ENCODE measurements at places on chromosomes 3 and 15.

DNA sequence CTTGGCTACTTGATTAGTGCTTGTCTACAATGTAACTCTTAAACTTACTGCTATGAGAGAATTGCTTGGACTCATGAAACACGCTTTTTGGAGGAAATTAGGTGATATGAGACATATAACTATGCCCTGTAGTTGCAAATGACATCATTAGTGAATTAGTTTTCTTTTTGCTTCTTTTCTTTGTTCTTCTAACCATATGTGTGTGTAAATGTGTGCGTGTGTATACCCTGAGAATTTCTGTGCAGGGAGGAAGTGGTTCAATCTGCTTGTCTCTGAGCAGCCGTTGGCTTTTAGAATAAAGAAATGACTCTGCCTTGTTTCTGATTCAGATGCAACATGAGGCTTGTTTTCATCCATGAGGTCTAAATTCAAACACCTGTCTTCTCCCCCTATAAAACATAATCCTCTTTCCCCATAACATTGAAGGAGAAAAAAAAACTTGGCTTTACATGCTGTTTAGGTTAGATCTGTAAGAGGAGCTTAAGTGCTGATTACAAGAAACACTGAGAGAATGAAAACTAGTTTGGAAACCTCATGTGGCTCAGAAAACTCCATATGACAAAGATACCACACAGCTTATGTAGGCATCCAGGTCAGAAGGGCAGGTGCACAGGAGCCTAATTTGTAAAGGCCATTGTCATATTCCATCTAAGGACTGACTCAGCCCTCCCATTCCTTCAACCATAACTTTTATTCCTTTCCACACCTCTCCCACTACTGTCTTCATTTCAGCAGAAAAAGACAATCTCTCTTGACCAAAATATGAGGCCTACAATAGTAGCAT, 30.5 kb upstream of the BLM start:
- no peak overlapping the region for H3K27ac ChIP-seq
- H3K27me3 ChIP-seq, result no peaks in the 10 kb centered on the region
- no peaks in the 10 kb centered on the region for H3K4me1 ChIP-seq
- H3K36me3 ChIP-seq, result no peaks in the 10 kb centered on the region
- DNase-seq, result peak; percentile 63

- H3K4me1 ChIP-seq, result peaks cover 9% of the 10 kb centered on the region
- no peaks in the 10 kb centered on the region for H3K27me3 ChIP-seq
- no peaks in the 10 kb centered on the region for H3K36me3 ChIP-seq
- DNase-seq, result no peak
These were observed 11.9 kb upstream of the CD200R1L start for GRCh38 chr3:112858410-112859069.

DNA sequence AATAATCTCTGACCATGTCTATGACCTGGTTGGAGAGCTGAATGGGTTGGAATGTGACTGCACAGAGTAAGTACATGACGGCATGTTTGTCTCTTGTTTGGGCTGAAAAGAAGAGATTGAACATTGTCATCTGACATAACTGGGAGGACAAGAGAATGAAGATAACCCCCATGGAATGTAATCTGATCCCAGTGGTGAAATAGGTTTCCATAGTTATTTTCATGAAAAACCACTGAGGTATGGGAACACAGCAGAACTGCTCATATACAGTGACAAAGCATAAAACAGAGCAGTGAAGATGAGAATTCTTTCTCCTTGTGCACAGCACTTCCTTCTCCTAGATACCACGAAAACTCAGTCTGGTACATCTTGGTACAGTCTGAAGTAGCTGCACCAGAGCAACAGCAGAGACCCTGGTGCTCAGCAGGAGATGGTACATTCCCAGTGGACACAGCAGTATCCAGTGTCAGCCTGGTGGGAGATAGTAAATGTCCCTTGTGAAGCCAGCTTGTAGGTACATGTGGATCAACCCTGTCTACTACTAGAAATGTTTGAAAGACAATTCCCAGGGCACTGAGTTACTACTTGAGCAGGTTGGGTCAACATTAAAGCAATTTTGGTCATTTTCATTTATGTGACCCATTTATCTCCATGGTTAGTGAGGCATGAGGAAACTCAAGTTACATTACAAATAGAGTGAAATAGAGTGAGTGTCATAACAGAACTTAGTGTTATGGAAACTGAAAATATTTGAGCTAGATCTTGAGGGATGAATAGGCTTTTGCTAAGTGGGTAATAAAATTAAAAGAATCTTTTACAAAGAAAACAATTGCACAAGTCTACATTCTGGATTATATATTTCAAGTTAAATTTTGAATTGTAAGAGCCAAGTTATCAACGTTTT, 178.3 kb downstream of the SUCNR1 start:
- no peak overlapping the region for H3K27ac ChIP-seq
- H3K36me3 ChIP-seq, result no peaks in the 10 kb centered on the region
- DNase-seq, result no peak
- no peaks in the 10 kb centered on the region for H3K4me1 ChIP-seq
- H3K27me3 ChIP-seq, result peaks cover 3% of the 10 kb centered on the region

DNA sequence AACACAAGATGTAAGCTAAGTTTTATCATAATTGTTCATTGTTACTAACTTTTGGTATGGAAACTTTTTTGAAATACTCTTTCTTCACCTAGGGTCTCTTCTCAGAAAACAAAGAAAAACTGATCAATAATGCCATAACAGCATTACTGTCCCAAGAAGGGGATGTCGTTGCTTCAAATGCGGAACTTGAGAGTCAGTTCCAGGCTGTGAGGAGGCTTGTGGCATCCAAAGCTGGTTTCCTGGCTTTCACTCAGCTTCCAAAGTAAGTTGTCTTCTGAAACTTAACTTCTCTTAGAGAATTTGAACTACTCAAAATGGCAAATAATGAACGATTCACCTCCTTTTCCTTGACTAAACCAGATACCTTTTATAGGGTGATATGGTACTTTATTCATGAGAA, 39.3 kb downstream of the DNAJC13 start:
- peaks cover 87% of the 10 kb centered on the region for H3K36me3 ChIP-seq
- no peak for DNase-seq
- H3K4me1 ChIP-seq, result no peaks in the 10 kb centered on the region
- no peaks in the 10 kb centered on the region for H3K27me3 ChIP-seq
- H3K27ac ChIP-seq, result no peak overlapping the region
- H3K4me3 ChIP-seq, result no peak overlapping the region

DNA sequence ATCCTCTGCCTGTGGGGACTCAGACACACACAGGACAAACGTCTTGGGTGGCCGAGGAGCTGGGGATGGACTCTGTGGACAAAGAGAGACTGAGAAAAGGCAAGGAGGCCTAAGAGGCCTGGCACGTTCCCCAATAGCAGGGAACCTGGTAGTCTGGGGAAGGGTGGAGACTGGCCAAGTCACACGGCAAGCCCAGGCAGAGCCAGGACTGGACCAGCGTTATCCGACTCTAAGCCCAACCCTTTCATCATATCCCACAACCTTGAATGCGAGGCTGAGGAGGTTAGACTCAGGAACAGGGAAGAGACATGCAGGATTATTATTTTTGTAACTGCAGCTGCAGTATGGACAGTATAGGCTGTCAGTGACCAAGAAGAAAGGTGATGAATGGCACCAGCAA, 53.4 kb downstream of the SLC6A11 start:
- H3K4me3 ChIP-seq, result no peak overlapping the region
- H3K27ac ChIP-seq, result no peak overlapping the region
- no peaks in the 10 kb centered on the region for H3K36me3 ChIP-seq
- H3K27me3 ChIP-seq, result no peaks in the 10 kb centered on the region
- DNase-seq, result no peak
- H3K4me1 ChIP-seq, result no peaks in the 10 kb centered on the region

DNA sequence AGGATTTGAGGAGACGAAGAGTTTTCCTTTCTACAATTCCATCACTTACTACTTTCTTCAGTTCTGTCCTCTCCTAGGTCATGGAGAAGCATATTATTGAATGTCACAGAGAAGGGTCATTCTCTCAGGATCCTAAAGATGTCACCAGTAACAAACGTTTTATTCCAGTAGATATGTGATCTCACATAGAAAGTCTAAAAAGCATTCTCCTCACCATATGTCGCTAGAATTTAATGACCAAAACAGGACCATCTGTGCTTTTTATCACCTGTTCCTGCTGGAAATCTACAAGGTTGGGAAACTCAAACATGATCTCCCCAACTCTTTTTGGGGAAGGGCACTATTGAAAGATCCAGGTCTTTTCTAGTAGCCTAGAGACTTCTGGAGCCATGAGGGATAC, 24.0 kb upstream of the FRMD5 start:
- H3K27me3 ChIP-seq, result no peaks in the 10 kb centered on the region
- no peak overlapping the region for H3K4me3 ChIP-seq
- no peak for DNase-seq
- no peaks in the 10 kb centered on the region for H3K36me3 ChIP-seq
- H3K4me1 ChIP-seq, result no peaks in the 10 kb centered on the region

GRCh38 chr15:88498996-88499395, 31.5 kb downstream of the MRPS11 start:
- no peaks in the 10 kb centered on the region for H3K4me1 ChIP-seq
- DNase-seq, result no peak
- no peak overlapping the region for H3K4me3 ChIP-seq

DNA sequence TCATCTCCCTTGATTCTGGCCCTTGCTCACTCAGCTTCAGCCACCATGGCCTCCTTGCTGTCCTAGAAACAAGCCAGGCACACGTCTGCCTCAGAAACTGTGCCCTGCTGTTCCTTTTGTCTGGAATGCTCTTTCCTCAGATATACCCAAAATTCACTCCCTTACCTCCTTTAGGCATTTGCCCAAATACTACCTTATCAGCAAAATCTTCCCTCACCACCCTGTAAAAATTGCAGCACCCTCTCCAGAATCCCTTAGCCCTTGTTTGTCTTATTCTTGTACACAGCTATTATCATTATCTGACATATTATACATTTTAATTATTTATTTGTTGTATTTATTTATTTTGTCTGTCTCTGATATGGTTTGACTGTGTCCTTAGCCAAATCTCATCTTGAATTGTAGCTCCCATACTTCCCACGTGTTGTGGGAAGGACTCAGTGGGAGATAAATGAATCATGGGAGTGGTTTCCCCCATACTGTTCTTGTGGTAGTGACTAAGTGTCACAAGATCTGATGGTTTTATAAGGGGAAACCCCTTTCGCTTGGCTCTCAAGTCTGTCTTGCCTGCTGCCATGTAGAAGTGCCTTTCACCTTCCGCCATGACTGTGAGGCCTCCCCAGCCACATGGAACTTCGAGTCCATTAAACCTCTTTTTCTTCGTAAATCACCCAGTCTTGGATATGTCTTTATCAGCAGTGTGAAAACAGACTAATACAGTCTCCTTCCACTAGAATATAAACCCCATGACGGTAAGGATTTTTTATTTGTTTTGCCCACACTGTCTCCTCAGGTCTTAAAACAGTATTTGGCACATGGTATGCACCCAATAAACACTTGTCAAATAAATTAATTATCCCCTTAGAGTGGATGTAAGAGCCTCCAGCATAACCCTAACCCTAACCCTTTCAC, 60.0 kb upstream of the STT3B start:
- H3K36me3 ChIP-seq, result no peaks in the 10 kb centered on the region
- H3K4me3 ChIP-seq, result no peak overlapping the region
- no peaks in the 10 kb centered on the region for H3K27me3 ChIP-seq
- no peak for DNase-seq

GRCh38 chr3:69729147-69729919, 9.9 kb upstream of the MITF start:
- DNase-seq, result no peak
- H3K36me3 ChIP-seq, result no peaks in the 10 kb centered on the region
- H3K4me3 ChIP-seq, result no peak overlapping the region

DNA sequence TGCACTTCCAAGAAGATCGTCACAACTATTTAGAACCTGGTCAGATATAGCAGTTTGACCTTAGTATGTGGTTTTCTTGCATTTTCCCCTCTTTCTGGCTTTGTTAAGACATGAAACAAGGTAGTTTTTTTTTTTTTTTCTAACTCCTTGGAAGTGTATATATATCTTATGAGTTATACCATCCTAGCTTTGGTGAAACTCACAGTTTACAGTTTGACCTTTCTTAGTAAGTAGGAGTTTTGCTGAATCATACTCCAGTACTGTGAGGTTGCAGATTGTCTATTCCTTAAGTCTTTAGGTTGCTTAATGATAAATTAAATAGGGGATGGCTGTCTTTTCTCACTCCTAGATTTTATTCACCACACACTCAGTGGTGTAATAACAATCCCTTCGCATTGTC, 325.0 kb downstream of the RBMS3 start:
- H3K27ac ChIP-seq, result no peak overlapping the region
- H3K4me3 ChIP-seq, result no peak overlapping the region
- no peaks in the 10 kb centered on the region for H3K4me1 ChIP-seq
- H3K27me3 ChIP-seq, result no peaks in the 10 kb centered on the region
- no peak for DNase-seq
- H3K36me3 ChIP-seq, result no peaks in the 10 kb centered on the region

Data from natural killer cell (primary cell).